ENCODE measurements at places on chromosomes 12 and 14. TPM values are rescaled to one million over a fixed set of nuclear protein-coding genes. Genes with fewer than 3 reads are reported as not detected.
A peak's percentile ranks its signal among the peaks of the same experiment; 100 is the strongest.

KRT82 gene
- not detected for total RNA-seq

LRTM2 gene
- total RNA-seq: not detected

GLI1 gene
- 3.7 TPM for total RNA-seq

CKAP4 gene
- total RNA-seq: 0.45 TPM

TROAP gene
- total RNA-seq: 83.0 TPM

NKX2-1 gene
- total RNA-seq: 0.11 TPM

KRT2 gene
- not detected for total RNA-seq

MUCL1 gene
- not detected for total RNA-seq

BICDL1 gene
- total RNA-seq: 1.3 TPM

PRKAB1 gene
- total RNA-seq: 83.8 TPM

RHOJ gene
- total RNA-seq: not detected

MFAP5 gene
- not detected for total RNA-seq

- no peaks in the 10 kb centered on the region for H3K4me1 ChIP-seq
- no peaks in the 10 kb centered on the region for H3K27me3 ChIP-seq
- H3K4me3 ChIP-seq: no peak overlapping the region
These were observed 400.9 kb upstream of the PDE3A start for GRCh38 chr12:19967431-19967830.

DNA sequence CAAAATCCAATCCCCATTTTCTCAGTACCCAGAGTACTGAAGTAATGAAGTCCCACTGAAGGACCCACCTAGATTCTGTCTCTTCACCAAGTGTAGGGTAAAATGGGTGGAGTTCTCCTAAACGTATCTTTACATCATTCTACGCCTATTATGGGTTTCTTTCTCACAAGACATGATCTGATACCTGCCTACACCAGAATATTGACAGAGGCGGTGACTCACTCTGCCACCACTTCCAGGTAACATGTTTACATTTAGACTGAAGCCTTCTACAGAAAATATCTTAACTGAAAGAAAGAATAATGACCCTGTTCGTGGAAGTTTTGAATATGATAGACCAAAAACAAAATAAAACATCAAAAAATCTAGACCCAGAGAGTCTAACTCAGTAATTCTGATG lies 89.8 kb downstream of the BTG1 start:
- DNase-seq: no peak
- H3K4me3 ChIP-seq: no peak overlapping the region
- H3K27ac ChIP-seq: no peak overlapping the region

GRCh38 chr12:97324471-97324870 lies 138.1 kb upstream of the RMST start:
- no peaks in the 10 kb centered on the region for H3K36me3 ChIP-seq
- no peak for DNase-seq
- no peak overlapping the region for H3K27ac ChIP-seq
- H3K4me1 ChIP-seq: no peaks in the 10 kb centered on the region
- H3K4me3 ChIP-seq: no peak overlapping the region
- no peaks in the 10 kb centered on the region for H3K27me3 ChIP-seq

DNA sequence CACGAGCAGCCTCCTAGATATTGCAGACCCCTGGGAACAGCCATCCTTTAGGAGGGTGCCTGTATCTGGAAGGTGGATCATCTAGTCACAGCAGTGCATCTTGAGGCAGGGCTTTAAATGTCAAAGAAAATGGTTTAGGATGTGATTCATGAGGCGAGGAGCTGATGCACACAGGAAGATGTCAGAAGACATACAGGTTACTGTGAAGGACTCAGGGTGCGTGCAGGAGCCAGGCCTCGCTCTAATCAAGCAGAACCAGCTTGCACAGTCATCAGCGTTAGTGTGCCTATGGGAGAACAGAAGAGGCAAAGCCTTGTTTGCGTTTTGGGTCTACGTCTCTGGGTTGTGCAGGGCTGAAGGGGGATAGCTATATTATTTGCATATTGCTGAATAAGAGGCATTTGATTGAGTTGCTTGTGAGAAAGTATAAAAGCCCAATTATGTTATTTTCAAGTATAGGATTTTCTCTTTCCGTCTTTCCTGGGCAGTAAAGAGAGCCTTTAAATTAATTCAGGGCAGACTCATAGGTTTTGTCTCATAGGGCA lies 77.3 kb upstream of the RPH3A start:
- H3K27me3 ChIP-seq: peaks cover 12% of the 10 kb centered on the region
- H3K36me3 ChIP-seq: no peaks in the 10 kb centered on the region
- no peak overlapping the region for H3K4me3 ChIP-seq
- no peaks in the 10 kb centered on the region for H3K4me1 ChIP-seq
- DNase-seq: no peak
- H3K27ac ChIP-seq: no peak overlapping the region

- no peak for DNase-seq
- H3K36me3 ChIP-seq: no peaks in the 10 kb centered on the region
- H3K4me1 ChIP-seq: no peaks in the 10 kb centered on the region
- no peak overlapping the region for H3K4me3 ChIP-seq
These were observed 179.2 kb downstream of the PTPN11 start for GRCh38 chr12:112597986-112598385.

GRCh38 chr14:31968107-31968810 lies 108.8 kb upstream of the ARHGAP5 start:
- H3K27me3 ChIP-seq: no peaks in the 10 kb centered on the region
- H3K27ac ChIP-seq: no peak overlapping the region
- H3K4me3 ChIP-seq: no peak overlapping the region

GRCh38 chr12:131830914-131831571 lies 2.9 kb downstream of the MMP17 start:
- H3K36me3 ChIP-seq: no peaks in the 10 kb centered on the region
- H3K27me3 ChIP-seq: peaks cover 3% of the 10 kb centered on the region
- no peak overlapping the region for H3K27ac ChIP-seq
- H3K4me3 ChIP-seq: peak overlapping the region; percentile 54
- peaks cover 72% of the 10 kb centered on the region for H3K4me1 ChIP-seq

DNA sequence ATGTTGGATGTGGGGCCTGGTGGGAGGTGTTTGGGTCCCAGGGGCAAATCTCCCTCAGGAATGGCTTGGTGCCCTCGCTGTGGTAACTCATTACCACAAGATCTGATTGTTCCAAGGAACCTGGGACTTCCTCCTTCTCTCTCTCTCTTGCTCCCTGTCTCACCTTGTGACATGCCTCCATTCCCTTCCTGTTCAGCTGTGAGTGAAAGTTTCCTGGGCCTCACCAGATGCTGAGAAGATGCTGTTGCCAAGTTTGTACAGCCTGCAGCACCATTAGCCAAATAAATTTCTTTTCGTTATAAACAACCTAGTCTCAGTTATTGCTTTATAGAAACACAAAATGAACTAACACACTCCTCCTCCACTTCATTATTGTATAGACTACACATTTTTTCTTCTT lies 759.8 kb upstream of the MDGA2 start:
- no peak for DNase-seq
- H3K4me3 ChIP-seq: no peak overlapping the region
- H3K27ac ChIP-seq: no peak overlapping the region

DNA sequence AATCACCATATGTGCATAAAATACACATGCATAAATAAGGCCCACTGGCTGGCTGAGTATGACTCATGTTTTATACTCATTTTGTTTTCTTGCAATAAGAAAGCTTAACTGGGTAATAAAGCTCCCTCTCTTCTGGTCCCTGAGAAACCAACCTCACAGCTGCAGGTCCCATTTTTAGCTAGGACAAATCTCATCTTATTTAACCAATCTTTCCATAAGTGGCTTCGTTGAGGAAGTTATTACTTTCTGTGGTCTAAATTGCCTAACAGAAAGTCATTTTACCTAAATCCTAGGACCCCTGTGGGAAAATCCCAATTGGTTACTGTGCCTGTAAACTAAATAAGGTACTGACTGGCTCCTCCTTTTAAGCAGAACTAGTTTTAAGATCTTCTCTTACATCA lies 232.8 kb upstream of the FBXO33 start:
- no peaks in the 10 kb centered on the region for H3K36me3 ChIP-seq
- H3K27me3 ChIP-seq: no peaks in the 10 kb centered on the region
- DNase-seq: no peak
- no peak overlapping the region for H3K4me3 ChIP-seq

GRCh38 chr12:84183576-84183975 lies 729.0 kb downstream of the SLC6A15 start:
- no peaks in the 10 kb centered on the region for H3K36me3 ChIP-seq
- H3K4me3 ChIP-seq: no peak overlapping the region
- H3K4me1 ChIP-seq: no peaks in the 10 kb centered on the region
- DNase-seq: no peak

GRCh38 chr14:94365624-94366023 lies 22.8 kb downstream of the SERPINA1 start:
- H3K4me3 ChIP-seq: no peak overlapping the region
- no peaks in the 10 kb centered on the region for H3K4me1 ChIP-seq
- no peaks in the 10 kb centered on the region for H3K36me3 ChIP-seq
- no peaks in the 10 kb centered on the region for H3K27me3 ChIP-seq

- no peak for DNase-seq
- H3K36me3 ChIP-seq: no peaks in the 10 kb centered on the region
- no peak overlapping the region for H3K4me3 ChIP-seq
These were observed 2.1 kb downstream of the MSI1 start for GRCh38 chr12:120366845-120367232.

GRCh38 chr12:27488479-27488878 lies 35.5 kb upstream of the PPFIBP1 start:
- no peaks in the 10 kb centered on the region for H3K4me1 ChIP-seq
- H3K27ac ChIP-seq: no peak overlapping the region
- H3K4me3 ChIP-seq: no peak overlapping the region
- H3K36me3 ChIP-seq: no peaks in the 10 kb centered on the region
- no peak for DNase-seq
- no peaks in the 10 kb centered on the region for H3K27me3 ChIP-seq

DNA sequence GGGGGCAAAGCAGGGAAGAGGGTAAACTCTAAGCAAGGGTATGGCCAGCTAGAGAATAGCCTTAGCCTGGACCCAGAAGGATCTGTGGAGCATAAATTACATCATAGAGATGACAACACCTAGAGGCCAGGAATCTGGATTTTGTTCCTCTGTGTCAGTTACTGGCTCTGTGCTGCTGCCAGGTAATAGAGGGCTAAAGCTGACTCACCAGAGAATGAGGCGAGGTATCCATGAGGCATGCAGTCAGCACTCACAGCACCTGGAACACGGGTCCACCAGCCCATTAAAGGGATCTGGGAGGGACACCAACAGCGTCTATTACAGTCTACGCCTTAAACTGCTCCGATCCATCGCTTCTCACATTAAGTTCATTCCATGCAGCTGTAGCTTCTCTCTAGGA lies 74.9 kb upstream of the CMKLR1 start:
- H3K4me3 ChIP-seq: no peak overlapping the region
- no peak overlapping the region for H3K27ac ChIP-seq
- H3K36me3 ChIP-seq: no peaks in the 10 kb centered on the region

- no peaks in the 10 kb centered on the region for H3K36me3 ChIP-seq
- no peak overlapping the region for H3K4me3 ChIP-seq
- H3K27ac ChIP-seq: no peak overlapping the region
- H3K27me3 ChIP-seq: no peaks in the 10 kb centered on the region
These were observed 27.0 kb downstream of the ZCRB1 start for GRCh38 chr12:42298887-42299286.
